AG08395 (cell line): ENCODE measurements at places on chromosomes 7 and 10.

GRCh38 chr7:1975179-1975578 is 257.6 kb downstream of the MAD1L1 start:
- no peak for DNase-seq

- DNase-seq: no peak
These were observed 28.2 kb downstream of the SLK start for GRCh38 chr10:103995134-103995533.

- DNase-seq: no peak
These were observed 906 bp upstream of the MMD2 start for GRCh38 chr7:4959893-4960292.

DNA sequence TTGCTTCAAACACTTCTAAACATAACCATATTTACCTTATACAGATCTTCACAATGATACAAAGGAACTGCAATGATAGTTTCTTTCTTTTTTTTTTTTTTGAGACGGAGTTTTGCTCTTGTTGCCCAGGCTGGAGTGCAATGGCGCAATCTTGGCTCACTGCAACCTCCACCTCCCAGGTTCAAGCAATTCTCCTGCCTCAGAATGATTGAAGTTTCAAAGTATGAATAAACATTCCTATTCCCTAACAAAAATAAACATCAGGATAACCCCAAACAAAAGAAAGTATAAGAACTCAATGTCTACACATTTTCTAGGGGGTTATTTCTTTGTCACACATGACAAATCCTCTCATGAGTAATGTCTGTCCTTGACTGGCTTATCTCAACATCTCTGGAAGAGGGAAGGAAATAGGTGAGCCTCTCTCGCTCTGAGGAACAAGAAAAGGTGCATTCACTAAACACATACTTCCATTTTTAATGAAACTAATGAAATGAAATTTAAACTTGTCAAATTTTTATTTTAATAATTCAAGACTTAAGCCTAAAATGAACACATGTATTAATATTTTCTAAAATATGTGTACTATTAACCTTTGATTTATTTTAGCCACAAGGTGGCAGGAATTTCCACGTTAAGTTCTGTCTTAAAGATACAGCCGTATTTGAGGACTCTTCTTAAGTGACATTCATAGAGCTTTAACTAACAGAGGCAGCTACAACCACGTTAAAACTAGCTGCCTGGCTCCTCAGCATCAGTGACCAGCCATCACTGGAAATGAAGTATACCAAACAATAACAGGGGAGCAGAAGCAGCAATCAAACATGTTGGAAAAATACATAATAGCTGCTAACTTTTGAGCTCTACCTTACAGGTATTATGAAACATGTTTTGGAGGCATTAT is 58.3 kb downstream of the MALSU1 start:
- DNase-seq: no peak

DNA sequence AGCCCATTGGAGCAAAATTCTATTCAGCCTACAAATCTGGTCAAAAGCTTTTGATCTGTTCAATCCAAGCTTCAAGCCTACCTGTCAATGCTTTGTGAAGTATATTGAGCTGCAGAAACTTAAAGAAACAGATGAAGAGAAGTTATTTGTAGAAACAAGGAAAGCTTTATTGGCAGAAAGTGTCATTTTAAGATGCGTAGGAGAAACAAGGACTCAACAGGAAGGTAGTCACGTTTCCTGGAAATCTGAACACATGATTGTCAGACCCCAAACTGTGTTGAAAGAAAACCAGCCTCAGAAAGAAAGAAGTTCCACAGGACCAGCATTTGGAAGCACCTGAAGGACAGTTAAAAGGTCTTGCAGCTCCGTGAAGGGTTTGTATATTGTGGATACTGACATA is 34.8 kb upstream of the PURB start:
- DNase-seq: no peak
